ENCODE measurements at places on chromosomes 5 and 9.

- DNase-seq, result no peak
Observed at GRCh38 chr5:175246242-175246888, 197.6 kb downstream of the DRD1 start.

- no peak for DNase-seq
Observed at GRCh38 chr5:93588352-93589151, 5.5 kb downstream of the NR2F1 start.

DNA sequence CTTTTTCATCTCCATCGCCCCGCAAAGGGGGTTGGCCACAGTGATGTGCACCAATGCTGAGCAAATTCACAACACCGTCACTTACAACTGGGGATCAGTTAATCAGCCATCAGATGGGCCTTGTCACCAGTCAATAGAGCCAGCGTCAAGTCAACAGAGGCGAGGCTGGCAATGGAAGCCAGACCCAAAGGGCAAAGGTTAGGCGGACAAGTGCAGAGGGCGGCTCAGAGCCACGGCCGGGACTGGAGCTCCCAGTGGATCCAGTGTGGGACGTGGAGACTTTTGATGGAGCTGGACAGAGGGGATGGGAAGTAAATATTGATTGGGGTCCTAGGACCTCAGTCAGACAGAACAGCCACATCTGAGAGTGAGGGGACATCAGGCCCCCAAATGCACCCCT is 45.7 kb downstream of the DUSP1 start:
- no peak for DNase-seq

- no peak for DNase-seq
Observed at GRCh38 chr5:41203033-41203432, 10.3 kb downstream of the C6 start.

DNA sequence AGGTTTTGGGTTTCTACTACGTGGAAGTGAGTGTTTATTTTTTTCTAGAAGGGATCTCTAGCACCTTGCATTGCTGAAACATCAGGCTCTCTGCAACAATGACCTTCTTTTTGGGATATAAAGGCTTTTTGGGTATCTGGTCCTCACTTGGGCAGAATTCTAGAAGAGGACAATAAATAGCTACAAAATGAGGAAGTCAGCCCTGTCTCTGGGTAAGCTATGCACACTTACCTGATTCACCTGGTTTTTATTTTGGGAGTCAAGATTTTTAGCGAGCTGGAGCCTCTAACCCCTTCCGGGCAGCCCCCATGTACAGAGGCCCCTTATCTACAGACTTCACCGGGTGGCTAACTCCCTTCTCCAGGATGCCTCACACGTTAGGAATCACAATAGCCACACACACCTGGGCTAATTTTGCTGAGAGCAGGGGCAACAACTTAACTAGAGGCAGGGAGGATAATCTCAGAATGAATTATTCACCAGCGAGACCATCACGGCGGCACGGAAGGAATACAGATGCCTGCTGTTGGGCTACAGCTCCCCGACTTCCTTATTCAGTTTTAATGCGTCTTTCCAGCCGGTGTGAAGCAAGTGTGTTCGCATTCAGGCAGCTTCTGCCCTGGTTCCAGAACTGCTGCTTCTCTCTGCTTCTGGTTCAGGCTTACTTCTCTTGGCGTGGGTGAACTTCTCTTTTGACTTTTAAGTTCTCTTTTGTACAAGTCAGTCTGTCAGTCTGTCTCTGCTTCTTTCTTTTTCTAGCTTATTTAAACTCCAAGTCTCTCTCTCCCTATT is 341.0 kb upstream of the PANK3 start:
- no peak for DNase-seq

GRCh38 chr9:127336506-127337352 is 60.2 kb upstream of the SLC2A8 start:
- no peak for DNase-seq

DNA sequence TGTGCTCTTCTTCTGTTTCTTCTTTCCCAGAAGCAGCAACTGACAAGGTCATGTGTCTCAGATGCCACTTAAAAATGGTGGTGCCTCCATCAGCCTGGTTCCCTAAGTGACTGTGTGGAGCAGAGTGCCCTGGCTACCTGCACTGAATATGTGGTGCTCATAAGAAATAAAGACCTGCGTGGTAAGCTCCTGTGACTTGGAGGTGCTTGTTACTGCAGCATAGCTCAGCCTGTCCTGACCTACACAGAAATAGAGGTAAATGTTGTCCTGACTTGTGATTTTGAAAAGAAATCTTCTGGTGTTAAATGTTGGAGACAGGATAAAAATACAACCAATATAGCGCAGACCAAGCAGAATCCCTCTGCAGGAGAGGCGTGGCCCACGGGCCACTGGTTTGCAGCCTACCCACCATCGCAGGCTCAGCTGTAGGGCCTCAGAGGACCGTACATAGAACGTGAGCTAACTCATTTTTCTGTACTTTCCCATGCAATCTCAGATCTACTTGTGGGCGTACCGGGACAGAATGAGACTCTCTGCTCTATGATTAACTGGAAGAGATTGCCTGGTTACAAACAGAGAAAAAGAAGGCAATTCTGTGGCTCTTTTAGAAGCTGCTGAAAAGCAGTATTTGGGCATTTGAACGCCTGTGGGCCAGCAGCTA is 79.4 kb upstream of the UNC5A start:
- no peak for DNase-seq

GRCh38 chr5:151611127-151611775 is 20.1 kb upstream of the FAT2 start:
- no peak for DNase-seq

DNA sequence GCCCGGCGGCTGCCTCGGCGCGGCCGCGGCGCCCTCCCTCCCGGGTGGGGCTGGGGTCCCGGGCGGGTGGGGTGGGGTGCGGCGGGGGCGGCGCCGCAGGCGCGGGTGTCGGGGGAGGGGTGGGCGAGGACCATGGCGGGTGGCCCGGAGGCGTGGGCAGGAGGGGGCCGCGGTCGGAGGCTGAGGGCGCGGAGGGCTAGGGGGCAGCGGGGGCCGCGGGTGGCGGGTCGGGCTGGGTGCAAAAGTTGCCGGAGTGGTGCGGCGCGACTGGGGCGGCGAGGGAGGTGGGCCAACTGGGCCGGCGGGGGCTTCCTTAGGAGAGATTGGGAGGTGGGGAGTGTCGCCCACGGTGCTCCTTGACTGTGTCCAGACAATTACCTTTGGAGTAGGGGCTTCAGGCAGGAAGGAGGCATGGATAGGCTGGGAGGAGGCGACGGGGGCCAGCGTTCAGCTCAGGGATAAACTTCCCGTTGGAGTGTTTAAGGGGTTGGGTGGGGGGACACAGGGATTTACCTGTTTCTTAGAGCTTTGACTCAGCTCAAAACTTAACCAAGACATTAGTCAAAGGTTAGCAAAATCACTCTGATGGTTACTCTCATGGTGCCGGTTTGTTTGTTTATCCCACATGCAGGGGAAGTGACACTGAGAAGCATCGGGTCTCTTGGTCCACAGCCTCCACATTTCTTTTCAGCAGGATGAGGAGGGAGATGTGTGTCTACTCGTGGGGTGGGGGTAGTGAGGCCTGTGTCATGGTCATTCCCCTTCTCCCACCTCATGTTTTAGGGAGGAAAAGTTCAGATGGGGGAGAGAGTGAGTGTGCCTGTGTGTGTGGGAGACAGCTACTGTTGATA is 859 bp downstream of the CSNK1G3 start:
- peak; percentile 48 for DNase-seq

DNA sequence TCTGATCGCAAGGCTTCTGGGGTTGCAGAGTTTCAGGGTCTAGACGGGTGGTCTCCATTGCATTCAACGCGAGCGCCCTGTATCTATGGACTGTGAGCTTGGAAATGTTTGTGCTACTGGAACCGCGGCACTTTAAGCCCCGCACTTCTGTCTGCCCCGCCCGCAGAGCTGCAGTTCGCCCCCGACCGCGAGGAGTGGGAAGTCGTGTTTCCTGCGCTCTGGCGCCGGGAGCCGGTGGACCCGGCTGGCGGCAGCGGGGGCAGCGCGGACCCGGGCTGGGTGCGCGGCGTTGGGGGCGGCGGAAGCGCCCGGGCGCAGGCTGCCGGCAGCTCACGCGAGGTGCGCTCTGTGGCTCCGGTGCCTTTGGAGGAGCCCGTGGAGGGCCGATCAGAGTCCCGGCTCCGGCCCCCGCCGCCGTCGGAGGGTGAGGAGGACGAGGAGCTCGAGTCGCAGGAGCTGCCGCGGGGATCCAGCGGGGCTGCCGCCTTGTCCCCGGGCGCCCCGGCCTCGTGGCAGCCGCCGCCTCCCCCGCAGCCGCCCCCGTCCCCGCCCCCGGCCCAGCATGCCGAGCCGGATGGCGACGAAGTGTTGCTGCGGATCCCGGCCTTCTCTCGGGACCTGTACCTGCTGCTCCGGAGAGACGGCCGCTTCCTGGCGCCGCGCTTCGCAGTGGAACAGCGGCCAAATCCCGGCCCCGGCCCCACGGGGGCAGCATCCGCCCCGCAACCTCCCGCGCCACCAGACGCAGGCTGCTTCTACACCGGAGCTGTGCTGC is 1.0 kb downstream of the ADAMTS19 start:
- no peak for DNase-seq

DNA sequence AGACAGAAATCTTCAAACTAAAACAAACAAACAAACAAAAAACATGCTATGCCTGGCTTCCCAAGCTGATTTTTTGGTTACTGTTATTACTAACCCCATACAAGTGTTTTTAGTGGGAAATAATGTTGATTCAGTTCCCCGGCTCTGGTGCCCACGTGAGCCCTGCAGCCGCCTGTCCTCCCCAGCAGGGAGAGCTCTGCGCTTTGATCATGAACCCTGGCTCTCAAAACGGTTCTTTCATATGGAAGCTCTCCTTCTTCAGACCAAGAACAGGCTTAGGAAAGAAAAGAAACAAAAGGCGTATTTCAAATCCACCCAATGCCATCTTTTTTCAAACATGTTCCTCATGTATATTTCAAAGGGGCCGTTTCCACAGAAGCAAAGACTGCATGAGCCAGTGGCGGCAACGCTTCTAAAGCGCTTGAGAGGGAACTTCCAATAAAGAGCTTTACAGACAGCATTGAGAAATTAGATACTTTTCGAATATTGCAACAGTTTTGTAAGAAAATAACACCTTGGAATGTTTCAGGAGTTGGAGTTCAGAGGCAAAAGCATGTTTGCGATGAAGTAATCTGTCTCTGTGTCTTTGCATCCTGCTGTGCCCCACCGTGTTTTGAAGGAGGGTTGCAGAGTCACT is 74.8 kb downstream of the ICE1 start:
- DNase-seq, result no peak

- DNase-seq, result no peak
Observed at GRCh38 chr5:50663636-50664035, 2.8 kb upstream of the PARP8 start.

DNA sequence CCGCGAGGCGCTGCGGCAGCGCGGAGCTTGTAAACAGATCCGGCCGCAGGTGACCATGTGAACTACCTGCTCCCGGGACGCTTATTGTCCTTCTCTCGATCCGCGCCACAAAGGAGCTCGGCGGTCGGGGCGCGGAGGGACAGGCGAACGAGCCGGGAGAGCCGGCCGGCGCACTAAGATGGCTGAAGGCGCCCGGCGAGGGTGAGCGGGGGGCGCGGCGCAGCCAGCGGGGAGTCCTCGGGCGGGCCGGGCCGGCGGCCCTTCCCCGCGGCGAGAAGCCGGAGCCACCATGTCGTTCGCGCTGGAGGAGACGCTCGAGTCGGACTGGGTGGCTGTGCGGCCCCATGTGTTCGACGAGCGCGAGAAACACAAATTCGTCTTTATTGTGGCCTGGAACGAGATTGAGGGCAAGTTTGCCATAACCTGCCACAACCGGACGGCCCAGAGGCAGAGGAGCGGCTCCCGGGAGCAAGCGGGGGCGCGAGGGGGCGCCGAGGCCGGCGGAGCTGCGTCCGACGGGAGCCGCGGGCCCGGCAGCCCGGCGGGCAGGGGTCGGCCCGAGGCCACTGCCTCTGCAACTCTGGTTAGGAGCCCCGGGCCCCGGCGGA is 535 bp downstream of the JMY start:
- DNase-seq, result no peak

- DNase-seq, result no peak
Observed at GRCh38 chr9:131697097-131697496, 42.8 kb downstream of the RAPGEF1 start.

DNA sequence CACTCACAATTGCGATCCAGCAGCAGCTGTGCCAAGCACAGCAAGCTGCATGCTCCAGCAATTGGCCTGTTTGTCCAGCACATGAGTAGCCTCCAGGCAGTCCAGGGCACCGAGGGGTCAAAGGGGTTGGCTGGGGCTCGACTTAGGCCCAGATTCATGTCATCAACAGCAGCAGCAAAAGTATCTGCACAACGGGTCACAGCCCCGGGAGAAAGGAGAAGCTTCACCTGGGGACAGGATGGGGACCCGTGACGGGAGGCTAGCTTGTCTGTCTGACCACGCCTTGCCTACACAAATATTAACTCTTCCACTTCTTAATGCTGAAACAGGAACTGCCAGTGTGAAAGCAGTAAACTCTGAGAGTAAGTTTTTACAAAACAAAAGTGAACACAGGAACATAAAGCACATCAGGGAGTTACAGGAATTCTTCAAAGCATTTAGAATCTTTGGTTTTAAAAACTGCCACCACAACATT is 191.2 kb downstream of the PIK3R1 start:
- DNase-seq, result no peak

GRCh38 chr9:133382507-133383141 is 6.5 kb downstream of the STKLD1 start:
- DNase-seq, result no peak

GRCh38 chr5:850511-851006 is at the start of gene ZDHHC11:
TSS of gene ZDHHC11 (minus strand) at chr5:850986. CDS start at chr5:850602, 384 bp downstream.
- peak; percentile 2 for DNase-seq

- no peak for DNase-seq
Observed at GRCh38 chr5:32520356-32520755, 65.0 kb upstream of the SUB1 start.

GRCh38 chr9:92297611-92298010 is 4.1 kb upstream of the IARS1 start:
- DNase-seq, result no peak

DNA sequence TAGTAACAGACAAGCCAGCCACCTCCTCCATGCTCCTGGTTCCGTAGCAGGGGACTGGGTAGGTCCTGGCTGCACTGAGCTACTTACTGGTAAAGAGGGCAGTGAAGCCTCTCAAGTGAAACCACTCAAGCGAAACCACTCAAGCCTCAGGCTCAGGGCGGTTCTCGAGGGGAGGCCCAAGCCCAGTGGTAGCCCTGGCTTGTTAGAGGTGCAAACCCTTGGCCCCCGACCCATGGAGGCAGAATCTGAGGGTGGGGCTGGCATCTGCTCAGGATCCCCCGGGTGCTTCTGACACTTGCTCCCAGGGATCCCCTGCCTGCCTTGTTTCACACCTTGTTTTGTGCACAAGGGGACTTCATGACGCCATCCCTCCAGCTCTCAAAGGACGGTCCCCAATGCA is 76.5 kb upstream of the OLFM1 start:
- DNase-seq, result no peak

- peak; percentile 71 for DNase-seq
Observed at GRCh38 chr5:134525683-134526482, 413 bp downstream of the JADE2 start.

Measured in activated T-cell treated with anti-CD3 and anti-CD28 coated beads, Interleukin-2, amount 50 U/mL, for 1 hour (primary cell).